ENCODE measurements at places on chromosomes 5 and 9.

DNA sequence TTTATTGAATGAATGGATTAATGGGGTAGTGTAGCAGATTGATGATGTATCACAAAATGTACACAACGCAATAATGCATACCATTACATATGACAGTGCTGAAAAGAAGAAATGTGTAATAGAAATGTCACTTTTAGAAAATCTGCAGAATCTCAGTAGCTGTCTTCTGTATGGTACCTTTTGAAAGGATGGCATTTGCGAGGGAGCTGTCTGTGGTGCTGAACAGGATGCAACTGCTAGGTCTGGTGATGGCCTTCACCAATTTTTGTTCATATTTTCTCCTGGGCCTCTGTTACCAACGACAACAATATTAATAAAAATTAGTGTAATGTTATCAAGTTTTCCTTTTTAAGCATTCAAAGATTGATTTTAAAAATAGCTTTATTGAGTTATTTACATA is 36.2 kb upstream of the OTULIN start:
- peak; percentile 1 for DNase-seq

DNA sequence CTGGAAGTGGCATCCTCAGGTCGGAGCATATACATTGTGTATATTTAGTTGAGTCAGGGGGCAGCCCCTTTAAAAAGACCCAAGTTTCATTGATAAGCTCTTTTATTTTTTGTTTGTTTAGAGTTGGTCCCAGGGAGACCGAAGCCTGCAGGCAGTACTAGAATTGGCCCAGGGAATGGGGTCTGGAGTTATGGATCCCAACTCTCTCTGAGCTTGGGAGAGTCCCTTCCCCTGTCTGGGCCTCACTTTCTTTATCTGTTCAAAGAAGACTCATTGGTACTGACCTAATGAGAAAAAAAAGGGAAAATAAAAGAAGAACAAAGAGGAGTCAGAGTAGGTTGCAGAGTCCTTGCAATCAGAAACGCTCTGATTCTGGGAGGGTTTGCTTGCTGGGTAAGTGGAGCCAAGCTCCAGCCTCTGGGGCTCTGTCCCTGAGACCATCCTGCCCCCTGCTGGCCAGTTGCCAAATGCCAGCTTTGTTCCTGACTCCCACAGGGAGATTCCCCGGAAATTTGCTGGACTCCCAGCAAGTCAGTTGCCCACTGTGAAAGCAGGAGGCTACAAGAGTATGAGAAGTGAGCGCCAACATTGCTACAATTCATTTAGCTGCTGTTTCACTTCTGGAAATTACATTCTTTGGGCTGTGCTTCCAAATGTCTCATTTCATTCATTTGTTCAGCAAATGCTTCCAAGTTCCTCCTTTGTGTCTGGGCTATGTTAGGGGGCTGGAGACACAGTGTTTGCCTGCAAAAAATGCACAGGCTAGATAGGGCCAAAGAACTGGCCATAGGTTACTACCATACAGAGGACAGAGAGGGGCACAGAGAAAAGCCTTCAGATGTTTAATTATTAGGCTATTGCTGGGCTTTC is 156.2 kb downstream of the MELK start:
- peak; percentile 16 for DNase-seq

- DNase-seq, result no peak
These were observed 62.7 kb upstream of the PALM2AKAP2 start for GRCh38 chr9:109717342-109717741.

DNA sequence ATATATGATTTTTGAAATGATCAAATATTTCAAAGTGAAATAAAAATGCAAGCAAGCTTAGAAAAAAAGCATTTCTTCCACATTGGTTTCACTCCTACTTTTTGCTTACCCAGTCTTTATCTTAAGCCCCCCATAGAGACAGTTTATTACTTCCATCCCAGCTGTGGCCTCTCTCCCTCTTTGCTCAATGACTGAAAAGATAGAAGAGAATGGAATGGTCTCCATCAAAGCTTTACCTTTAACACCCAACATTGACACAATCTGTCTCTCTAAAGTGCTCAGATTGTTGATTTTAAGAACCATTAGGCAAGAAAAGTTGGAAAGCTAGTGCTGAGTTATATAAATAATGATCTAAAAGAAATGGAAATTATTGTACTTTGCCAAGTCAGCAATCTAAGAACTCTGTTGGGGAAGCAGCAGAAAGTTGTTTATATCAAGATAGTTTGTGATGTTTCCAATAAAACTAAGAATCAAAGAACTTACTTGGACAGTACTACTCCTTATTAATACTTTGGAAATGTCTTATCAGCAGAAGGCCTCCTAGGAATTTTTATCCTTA is 277.5 kb upstream of the NREP start:
- no peak for DNase-seq

GRCh38 chr9:89440951-89441654 is 56.8 kb downstream of the SEMA4D start:
- no peak for DNase-seq
